ENCODE measurements at places on chromosomes 12 and 14. TPM values are rescaled to one million over a fixed set of nuclear protein-coding genes. Genes with fewer than 3 reads are reported as not detected.
A peak's percentile ranks its signal among the peaks of the same experiment; 100 is the strongest.

The ALDH1L2 gene
- total RNA-seq: 3.5 TPM

The SLCO1B1 gene
- total RNA-seq: 0.37 TPM

The TMTC2 gene
- 5.9 TPM for total RNA-seq

The PARPBP gene
- 20.5 TPM for total RNA-seq

The PLEKHG7 gene
- total RNA-seq: not detected

The CLEC2A gene
- total RNA-seq: 3.5 TPM

The PEBP1 gene
- total RNA-seq: 366 TPM

DNA sequence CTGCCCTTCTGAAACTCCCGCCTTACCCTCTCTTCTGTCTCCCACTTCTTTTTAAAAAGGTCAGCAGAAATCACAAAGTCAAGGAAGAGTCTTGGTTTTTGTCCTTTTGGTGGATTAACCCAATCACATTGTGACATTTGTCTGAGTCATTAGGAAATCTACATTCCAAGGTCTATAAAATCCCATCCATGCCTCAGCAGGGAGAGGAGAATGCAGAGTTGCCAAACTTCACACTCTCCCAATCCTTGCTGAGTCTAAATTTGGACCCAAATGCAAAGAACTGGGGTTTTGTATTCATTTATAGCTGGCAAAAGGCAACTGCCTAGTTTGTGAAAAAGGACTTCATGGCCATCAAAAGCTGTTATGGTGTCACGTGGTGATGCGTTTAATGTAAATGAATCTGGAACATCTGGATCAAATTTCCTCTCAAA lies 67.9 kb downstream of the TMEM30B start:
- no peak for DNase-seq

DNA sequence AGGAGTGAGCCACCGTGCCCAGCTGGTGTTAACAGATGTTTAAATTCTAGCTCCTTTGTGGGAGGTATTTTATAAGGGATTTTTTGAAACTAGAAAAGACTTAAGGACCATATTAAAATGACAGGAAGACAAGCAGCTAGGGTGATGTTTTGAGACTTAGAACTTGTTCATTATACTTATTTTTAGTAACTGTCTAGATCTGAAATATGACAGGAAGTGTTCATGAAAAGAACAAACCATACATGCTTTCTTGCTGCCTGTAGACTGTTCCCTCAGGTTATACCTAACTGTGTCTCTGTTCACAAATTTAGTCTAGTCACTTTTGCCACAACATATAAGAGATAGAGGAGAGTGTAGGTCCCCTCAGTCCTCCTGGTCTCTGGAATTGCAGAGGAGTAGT lies 36.9 kb upstream of the KCNH3 start:
- DNase-seq: no peak

GRCh38 chr14:87615047-87615446 lies 377.9 kb downstream of the GALC start:
- DNase-seq: no peak

GRCh38 chr14:103770902-103771301 lies 55.3 kb downstream of the ZFYVE21 start:
- DNase-seq: no peak

DNA sequence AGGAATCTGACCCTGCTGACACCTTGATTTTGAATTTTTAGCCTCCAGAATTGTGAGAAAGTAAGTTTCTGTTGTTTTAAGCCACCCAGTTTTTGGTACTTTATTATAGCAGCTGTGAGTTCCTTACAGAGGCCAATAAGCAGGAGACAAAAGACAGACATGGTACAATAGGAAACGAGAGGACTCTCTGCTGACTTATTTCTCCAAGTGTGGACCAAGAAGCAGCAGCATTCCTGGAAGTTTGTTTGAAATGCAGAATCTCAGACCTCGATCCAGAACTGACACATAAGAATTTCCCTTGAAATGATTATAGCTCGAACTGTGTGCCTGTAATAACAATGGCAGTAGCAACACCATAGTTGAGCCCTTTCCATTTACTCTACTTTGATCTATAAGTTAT lies 31.9 kb upstream of the LUM start:
- DNase-seq: no peak

- DNase-seq: no peak
Measured at GRCh38 chr14:31837031-31837430, 240.1 kb upstream of the ARHGAP5 start.

- no peak for DNase-seq
Measured at GRCh38 chr14:35854696-35855270, 28.6 kb downstream of the BRMS1L start.

- no peak for DNase-seq
Measured at GRCh38 chr12:112677050-112677765, 114.3 kb upstream of the RPH3A start.

DNA sequence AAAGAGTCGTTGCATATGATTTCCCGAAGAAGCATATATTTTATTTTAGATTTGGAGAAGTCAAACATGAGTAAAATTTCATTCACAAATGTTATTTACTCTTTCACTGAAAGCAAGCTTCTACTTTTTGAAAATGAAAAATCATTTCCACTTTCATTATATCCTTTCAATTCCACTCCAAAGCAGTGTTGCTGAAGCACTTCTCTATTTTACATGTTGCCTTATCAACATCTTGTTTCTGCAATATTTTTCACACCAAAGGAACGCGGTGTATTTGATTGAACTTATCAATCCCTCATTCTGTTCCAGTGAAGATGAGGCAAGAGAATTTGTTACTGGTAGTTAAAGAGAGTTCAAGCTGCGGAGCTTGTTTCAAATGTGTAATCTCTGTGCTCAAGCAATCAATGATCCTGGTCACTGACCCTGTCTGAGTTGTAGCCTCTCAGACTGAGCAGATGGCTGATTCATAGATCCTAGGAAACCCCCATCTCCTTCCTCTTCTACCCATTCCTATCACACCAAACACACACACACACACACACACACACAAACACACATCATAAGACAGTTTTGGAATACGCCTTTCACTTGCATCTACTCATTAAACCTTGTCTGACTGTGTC lies 236.2 kb upstream of the FLRT2 start:
- DNase-seq: no peak

GRCh38 chr12:112998987-112999767 lies 20.9 kb downstream of the OAS2 start:
- no peak for DNase-seq

- DNase-seq: no peak
Measured at GRCh38 chr12:112932485-112933128, 5.7 kb upstream of the OAS3 start.

DNA sequence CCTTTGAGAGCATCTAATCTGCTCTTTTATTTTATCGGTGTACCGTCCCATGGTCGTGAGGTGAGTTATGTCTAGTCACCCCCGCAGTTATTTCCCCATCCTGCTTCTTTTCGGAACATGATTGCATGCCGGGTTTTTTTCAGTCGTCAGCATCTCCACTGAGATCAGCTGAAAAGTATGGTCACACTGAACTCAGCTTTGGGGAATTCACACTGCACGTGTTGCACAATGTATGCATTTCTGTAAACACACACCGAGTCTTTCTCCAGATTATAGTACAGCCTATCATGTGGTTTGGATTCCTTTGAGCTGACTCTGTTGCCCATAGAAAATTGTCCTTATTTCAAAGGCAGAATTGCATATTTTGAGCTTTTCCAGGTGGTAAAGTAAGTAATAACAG lies 24.6 kb downstream of the PLXNC1 start:
- no peak for DNase-seq

- DNase-seq: no peak
Measured at GRCh38 chr12:127998988-127999387, 268.0 kb upstream of the TMEM132C start.

- DNase-seq: no peak
Measured at GRCh38 chr14:104869669-104870367, 4.8 kb downstream of the CEP170B start.

- DNase-seq: peak; percentile 72
Measured at GRCh38 chr14:54567639-54568561, 972 bp downstream of the SAMD4A start.

Measured in WTC11 (cell line).